ENCODE measurements at places on chromosomes 2 and 18.

DNA sequence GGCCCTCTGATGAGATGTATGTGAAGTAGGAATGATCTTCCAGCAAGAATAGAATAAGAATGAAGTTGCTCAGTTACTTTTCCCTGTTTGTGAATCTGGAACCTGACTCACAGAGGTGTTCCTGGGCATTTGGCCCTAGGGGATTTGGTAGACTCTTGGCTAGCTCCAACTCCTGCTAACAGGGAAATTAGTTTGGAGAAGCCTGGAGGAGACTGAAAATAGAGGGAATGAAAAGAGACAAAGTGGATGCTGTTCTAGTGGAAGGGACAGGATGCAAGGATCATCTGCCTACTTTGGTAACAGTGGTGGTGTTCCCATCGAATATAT is 19.6 kb downstream of the TMEM17 start:
- DNase-seq: no peak

GRCh38 chr2:96159084-96159830 is 14.0 kb upstream of the DUSP2 start:
- peak; percentile 57 for DNase-seq

- no peak for DNase-seq
Measured at GRCh38 chr18:8911408-8912340, 190.8 kb upstream of the NDUFV2 start.

- no peak for DNase-seq
Measured at GRCh38 chr2:19033240-19033639, 325.2 kb downstream of the OSR1 start.

DNA sequence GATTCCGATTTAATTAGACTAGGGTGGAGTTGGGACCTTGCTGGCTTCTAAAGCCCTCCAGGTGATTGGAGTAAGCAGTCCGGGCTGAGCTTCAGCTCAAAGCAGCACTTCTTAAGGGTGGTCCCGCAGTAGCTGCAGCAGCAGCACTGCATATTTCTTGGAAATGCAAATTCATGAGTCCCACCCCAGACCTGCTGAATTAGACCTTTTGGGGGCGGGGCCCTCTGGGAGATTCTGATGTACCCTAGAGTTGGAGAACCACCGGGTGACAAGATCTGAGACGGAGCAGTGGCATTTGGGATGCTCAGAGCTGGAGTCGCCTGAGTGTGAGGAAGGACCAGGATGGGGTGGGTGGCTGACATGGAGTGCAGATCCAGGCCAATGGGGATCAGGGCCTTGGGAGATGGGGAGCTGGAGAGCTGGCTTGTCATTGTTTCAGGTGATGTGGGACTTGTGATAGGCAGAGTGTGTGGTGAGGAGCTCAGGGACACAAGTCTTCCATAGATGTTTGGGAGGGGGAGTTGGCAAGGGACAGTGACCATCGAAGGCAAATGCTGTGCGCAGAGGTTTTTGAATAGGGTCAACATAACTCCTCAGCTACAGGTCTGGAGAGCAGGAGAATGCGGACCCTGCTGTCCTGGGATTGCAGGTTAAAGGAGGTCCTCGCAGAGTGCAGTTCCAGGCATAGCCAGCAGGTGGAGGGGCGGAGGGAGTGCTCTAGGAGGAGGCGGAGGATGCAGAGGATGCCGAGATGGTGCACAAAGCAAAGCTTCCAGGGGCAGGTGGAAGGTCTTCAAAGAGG is 130.9 kb upstream of the RAB12 start:
- peak; percentile 39 for DNase-seq

- DNase-seq: peak; percentile 46
Measured at GRCh38 chr2:126656431-126657147, 631 bp downstream of the GYPC start.

DNA sequence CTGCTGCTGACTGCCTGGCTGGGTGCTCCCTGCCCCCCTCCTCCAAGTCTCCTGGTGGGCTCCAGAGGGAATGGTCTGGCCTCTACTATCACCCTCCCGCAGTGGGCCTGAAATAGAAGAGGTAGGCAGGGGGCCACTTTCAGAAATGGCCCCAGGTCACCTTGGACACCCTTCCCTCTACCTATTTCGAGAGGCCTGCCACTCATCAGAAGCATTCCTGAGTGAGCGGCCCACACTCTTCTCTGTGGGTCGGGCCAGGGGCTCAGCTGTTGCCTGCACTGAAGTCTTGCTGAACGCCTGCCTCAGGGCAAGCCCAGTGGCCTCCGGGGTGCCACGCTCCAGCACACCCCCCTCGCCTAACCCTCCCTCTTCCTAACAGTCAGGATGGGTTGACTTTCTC is 124.9 kb downstream of the TNS1 start:
- no peak for DNase-seq

DNA sequence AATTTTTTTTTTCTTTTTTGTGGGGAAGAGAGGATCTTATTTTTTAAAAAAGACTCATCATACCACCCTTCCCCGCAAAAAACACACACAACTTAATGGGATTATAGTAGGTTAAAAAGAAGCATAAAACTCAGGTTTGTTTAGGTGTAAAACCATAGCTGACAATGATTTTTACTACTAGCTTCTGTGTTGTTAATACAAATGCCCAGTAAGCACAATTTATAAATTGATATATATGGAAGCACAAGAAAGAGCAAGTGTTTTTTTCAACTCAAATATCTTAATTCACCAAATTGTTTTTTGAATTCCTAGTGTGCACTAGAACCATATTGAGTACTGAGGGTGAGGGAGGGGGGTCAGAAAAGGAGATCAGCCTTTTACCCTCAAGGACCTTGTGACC is 7.0 kb downstream of the STAT4 start:
- no peak for DNase-seq

DNA sequence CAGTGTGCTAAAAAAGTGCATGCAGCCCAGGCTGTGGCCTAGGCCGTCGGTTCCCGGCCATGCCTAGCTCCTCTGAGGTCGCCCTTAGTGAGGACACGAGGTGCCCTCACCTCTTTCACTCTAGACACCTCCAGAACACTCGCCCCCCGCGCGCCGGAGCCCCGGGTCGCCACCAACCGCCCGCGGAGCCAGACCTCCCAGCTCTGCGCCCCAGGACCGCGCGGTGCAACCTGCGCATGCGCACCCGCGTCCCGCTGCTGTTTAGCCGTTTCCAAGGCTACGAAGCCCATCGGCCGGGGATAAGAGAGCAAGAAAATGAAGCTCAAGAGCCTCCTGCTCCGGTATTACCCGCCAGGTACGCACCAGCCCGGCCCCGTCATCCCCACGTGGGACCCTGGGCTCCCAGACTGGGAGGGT is at the start of gene DAW1:
Gene DAW1, plus strand, starts transcription at position 257 of the 417 bp plus-strand sequence. Its CDS starts 59 bp downstream, at position 316.
- peak; percentile 22 for DNase-seq

- no peak for DNase-seq
Measured at GRCh38 chr2:20451341-20451740, 4.5 kb downstream of the RHOB start.

DNA sequence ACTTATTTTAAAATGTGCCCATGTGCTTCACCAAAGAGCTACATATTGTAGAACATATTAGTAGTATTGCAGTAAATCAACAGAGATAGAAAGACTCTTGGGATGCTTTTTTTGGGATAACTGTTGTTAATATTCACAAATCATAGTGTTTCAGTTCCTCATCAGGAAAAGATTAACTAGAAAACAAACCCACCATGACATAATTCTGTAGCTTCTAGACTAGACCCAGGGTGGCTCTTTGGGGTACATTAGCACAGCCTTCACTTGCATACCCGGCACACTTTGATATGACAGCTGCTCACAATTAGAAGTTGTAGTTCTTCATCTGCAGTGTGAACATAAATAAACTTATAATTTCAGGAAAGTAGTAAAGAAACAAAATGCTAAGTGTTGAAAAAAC is 154.2 kb downstream of the ATP9B start:
- no peak for DNase-seq

DNA sequence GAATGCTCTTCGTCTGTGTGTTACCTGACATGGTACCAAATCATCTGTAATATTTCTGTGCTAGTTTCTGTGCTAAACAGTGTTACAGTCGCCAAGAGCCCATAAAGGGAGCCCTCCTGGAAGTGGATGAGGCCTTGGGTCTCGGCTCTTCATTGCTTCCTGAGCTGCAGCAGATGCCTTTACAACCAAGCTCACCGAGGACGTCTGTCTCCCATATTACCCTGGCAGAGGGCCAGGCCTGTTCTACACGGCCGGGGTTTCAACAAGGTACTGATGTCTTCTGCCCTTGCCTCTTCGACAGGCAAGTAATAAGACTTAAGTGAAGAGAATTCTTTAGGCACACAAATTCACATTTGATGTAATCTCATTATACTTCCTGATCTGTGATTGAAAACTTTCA is 16.8 kb downstream of the RPL31 start:
- DNase-seq: no peak

GRCh38 chr18:72207280-72207679 is 336.9 kb downstream of the CBLN2 start:
- DNase-seq: no peak

DNA sequence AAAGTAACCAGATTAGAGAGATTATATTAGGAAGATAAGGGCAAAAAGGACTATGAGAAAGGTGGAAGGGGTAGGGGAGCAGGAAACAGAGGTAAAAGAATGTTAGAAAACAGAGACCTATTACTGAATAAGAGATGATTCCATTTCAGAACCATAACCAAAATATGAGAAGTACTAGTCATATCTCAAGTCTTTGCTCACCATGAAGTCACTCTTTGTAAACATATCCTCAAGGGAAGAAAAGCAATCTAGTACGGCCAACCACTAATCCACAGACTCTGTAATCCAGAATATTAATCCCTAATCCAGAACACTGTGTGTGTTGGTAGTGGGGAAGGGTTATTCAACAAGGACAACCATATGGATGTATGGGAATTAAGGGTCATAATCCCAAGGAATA is 92.0 kb downstream of the CDCA7 start:
- DNase-seq: no peak

DNA sequence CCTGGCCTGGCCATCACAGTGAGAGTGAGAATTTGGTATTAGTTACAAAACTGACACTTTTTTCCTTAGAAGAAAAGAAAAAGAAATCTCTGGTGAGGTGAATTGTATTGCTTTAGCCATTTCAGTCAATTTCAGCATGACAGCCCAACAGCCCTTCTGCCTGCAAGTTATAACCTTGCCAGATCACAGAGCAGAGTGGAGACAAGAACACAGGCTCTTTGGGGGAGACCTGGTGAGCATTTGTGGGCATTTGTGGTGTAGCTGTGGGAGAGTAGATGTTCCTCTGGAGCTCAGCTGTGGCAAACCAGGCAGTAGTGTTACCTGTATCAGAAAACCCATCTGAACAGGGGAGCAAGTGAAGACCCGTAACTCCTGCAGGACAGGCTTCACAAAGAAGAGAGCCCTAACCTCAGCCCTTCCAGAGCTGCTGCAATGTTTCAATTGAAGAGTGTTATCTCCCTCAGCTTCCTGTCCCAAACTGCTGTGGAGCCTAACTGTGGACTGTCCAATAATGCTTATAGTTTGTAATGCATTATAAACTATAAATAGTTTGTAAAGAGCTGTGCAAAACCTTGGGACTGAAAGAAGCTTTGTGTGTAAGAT is 22.8 kb upstream of the DLX1 start:
- DNase-seq: no peak

DNA sequence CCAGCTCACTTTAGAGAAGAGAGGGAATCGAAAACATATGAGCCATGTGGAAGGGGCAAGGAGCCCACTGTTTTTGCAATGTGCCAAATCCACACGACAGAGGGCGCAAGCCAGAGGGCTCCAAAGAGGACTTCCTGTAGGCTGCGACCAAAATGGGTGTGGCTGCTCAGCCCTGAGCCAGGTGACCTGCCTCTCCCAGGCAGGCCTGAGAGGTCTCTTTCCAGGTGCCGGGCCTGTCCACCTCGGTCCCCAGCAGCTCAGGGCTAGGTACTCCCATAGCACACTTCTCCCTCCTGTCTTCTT is 153.8 kb downstream of the TTC32 start:
- no peak for DNase-seq

DNA sequence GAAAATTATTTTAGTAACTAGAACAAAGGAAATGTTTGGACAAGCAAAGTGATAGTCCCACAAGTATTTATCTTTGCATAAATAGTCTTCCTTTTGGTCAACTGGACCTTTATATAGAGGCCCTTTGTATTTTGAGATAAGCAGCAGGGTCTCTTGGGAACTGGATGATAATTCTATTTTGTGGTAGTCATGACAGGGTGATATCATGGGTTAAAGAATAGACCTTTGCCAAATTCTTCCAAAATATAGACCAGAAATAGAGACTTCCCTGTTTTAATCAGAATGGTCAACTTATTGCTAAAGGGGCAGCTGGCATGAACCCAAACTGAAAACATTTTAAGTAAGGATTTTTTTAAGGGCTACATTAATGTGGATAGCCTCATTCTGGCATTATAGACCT is 10.5 kb downstream of the PLEK start:
- DNase-seq: no peak

- no peak for DNase-seq
Measured at GRCh38 chr2:3986063-3986462, 282.7 kb downstream of the DCDC2C start.

DNA sequence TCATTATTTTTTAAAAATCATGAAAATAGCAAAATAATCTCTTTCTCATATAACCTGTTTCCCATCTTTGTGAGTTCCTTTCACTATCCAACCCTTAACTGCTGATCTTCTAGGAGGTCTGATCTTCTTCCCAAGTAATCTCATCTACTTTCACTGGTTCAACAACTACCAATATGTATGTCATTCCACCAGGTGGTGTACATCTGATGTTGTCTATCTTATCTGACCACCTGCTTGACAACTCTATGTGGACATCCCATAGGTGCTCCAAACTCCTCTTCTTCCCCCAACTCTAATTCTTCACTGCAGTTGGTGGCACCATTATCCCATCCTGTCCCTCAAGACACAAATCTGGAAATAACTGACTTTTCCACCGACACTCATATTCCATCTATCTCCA is 62.5 kb downstream of the FAM228A start:
- DNase-seq: no peak

- DNase-seq: no peak
Measured at GRCh38 chr18:21406116-21406515, 164.1 kb downstream of the GREB1L start.

- no peak for DNase-seq
Measured at GRCh38 chr2:203937788-203938187, 1.2 kb downstream of the ICOS start.

DNA sequence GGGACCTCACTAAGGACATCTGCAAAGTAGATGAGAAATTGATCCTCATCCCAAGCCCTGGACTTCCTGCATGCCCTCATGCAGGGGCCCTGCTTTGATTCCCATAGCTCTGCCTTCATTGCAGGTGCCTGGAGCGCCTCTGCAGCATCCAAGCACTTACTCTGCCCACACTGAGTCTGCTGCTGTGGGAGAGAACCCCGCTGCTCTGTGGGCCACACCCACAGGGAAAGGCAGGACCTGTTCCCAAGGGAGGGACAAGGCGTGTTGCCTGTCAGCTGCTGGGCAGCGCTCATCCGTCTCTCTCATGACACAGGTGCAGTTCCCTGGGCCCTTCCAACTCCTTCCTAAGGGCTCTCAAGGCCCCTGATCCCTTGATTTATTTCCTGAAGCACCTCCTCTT is 266.8 kb upstream of the SMIM21 start:
- no peak for DNase-seq

DNA sequence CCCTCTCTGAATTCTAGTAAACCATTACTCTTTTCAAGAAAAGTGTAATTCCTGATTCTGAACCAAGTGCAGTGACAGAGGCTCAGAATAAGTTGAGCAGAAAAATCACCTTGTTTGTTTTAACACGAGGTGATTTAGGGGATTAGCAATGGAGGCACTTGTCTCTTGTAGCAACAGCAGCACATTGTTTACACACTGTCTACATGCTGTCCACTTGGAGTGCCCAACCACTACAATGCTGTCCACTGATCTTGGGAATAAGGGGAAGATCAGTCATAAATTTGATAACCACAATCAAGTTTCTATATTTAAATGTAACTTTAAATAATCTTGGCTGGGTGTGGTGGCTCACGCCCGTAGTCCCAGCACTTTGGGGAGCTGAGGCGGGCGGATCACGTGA is 13.9 kb upstream of the RMND5A start:
- no peak for DNase-seq

Data from activated CD4-positive, alpha-beta T cell treated with anti-CD3 and anti-CD28 coated beads for 4 hours (primary cell).